Endothelial cell of umbilical vein (primary cell): ENCODE measurements at places on chromosomes 6 and 20.

GRCh38 chr6:6966569-6966968 lies 141.2 kb upstream of the RREB1 start:
- DNase-seq, result no peak

GRCh38 chr6:105113422-105113821 lies 66.4 kb downstream of the POPDC3 start:
- no peak for DNase-seq

GRCh38 chr6:36177166-36177565 lies 19.4 kb upstream of the BRPF3 start:
- no peak for DNase-seq

GRCh38 chr6:135851442-135852271 lies at the start of gene PDE7B:
Gene PDE7B (plus strand): TSS chr6:135851701.
- DNase-seq, result peak; percentile 89

GRCh38 chr6:99151634-99152346 lies 197.7 kb downstream of the FAXC start:
- DNase-seq, result peak; percentile 29

DNA sequence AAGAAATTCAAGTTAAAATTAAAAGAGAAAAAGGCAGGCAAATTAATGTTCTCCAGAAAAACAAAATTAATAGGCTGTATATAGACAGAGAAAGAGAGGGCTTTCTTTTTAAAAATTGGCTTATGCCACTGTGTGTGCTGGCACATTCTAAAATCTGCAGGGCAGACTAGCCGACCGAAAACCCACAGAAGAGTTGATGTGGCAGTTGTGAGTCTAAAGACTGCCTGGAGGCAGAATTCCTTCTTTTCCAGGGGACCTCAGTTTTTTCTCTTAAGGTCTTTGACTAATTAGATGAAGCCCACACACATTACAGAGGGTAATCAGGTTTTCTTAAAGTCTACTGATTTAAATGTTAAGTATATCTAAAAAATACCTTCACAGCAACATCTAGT lies 85.7 kb downstream of the GJA1 start:
- DNase-seq, result no peak

GRCh38 chr6:163159110-163159509 lies 255.4 kb upstream of the QKI start:
- DNase-seq, result no peak

GRCh38 chr6:105202486-105202885 lies 22.7 kb upstream of the POPDC3 start:
- DNase-seq, result no peak

- no peak for DNase-seq
These were observed 4.8 kb downstream of the PGK2 start for GRCh38 chr6:49782293-49782692.
